ENCODE measurements at places on chromosomes 2 and 18. TPM values are rescaled to one million over a fixed set of nuclear protein-coding genes. Genes with fewer than 3 reads are reported as not detected.

Gene SERPINB3
- not detected for total RNA-seq

DNA sequence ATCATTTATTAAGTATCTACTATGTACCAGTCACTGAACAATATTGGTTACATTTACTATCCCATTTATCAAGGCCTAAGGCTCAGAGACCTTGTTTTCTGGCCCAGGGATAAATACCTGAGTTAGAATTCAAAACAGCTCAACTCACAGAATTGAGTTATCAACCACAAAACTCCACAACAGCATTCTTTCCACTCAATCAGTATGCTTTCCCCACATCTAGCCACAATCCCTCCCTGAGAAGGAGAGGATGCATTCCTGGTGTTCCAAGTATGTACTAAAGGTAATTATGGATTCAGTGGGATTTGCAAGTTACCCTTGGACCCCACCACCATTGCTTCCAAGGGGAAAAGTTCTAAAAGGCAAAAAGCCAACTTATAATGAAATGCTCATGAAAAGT is 104.2 kb upstream of the PID1 start:
- no peak for DNase-seq

DNA sequence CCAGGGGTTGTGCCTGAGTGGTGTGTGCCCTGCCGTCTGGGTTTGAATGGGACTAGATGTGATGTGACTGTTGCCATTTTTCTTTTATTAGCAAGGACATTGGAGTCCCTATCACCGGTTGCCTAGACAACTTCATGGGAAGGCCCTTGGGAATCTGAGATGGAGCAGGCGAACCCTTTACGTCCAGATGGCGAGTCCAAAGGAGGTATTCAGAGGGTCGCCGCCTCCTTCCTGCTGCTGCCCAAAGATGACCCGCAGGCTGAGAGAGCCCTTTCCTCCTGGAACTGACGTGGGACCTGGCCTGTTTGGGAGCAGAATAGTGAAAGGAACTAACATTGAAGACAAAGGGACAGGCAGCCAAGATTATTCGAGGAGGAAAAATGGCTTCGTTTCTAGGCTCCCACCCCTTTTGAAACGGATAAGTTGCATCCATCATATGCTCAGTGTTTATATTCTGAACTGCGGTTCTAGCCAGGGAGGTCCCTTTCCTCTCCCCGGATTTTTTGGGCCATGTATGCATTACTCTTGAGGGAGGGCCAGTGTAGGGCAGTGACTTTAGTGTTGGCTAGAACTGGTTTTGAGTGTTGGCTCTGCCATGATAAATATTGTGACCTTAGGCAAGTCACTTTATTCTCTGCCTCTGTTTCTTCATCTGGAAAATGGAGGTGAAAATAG is 673 bp downstream of the CENPO start:
- no peak for DNase-seq

- no peak for DNase-seq
These were observed 4.0 kb downstream of the SDC1 start for GRCh38 chr2:20220806-20221554.

GRCh38 chr2:238024986-238025385 is 35.8 kb upstream of the SCLY start:
- DNase-seq, result no peak

Gene SNTG2
- total RNA-seq, result 2.0 TPM

Gene SLC23A3
- total RNA-seq, result 0.56 TPM
